Psoas muscle (tissue), 8 donors: ENCODE measurements at places on chromosomes 13 and 19. TPM values are rescaled to one million over a fixed set of nuclear protein-coding genes. Genes with fewer than 3 reads are reported as not detected.

Gene OPA3
- total RNA-seq = 27.6 TPM

Gene ZNF780B
- total RNA-seq = 8.0 TPM

GRCh38 chr13:97280478-97280877 lies 58.3 kb downstream of the MBNL2 start:
- DNase-seq = no peak

DNA sequence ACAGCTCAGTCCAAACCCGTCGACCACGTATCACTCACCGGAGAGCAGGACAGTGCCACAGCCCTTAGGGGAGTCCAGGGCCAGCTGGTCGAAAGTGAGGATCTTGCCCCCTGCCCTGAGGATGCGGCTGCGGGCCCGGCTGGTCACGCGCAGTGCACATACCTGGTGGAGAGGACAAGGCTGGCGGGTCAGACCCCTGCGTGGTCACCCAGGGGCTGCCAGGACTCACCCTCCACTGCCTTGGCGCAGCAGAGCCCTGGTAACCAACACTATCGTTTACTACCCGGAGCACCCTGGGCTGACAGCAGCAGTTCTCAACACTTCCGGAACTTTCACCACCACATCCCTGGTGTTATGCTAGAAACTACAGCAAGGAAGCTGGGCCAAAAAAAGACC lies 1.2 kb upstream of the FAM83E start:
- DNase-seq = no peak

GRCh38 chr13:39946769-39947168 lies 291.3 kb downstream of the COG6 start:
- DNase-seq = no peak

DNA sequence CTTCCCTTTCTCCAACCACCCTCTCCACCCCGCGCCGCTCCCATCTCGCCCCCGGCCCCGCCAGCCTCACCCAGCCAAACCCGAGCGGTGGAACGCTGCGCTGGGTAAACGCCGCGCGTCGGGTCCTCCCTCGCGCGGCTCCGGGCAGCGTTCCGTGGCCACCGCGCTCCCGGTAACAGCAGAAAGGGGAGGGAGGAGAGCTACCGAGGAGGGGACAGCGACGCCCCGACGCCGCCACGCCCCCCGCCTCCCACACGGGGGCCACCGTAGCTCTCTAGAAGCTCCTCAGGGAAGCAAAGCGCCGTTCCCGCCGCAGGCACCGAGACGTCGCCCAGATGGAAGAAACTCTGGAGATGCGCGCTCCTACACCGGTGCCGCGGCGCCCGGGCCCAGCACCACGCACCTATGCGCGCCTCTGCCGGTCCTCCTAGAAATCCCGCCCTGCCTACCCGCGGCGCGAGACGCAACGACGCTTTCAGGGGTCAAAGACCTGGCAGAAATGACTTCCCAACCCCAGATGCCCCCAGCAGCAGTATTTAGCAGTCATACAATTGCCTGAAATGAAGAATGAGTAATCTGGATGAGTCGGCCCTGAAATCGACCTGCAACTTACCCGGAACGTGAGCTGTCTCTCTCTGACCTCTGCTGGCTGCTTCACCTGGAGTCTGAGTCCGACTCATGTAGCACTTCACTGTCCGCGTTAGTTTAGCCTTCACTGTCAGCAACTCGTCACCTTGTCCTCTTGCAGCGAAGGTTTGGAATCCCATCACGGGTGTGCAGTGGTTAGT lies at the start of gene RUBCNL:
Gene RUBCNL, minus strand, starts transcription at position 189 of the 788 bp plus-strand sequence. CDS start 14,777 bp downstream, outside the sequence.
- DNase-seq = peak; percentile 62

DNA sequence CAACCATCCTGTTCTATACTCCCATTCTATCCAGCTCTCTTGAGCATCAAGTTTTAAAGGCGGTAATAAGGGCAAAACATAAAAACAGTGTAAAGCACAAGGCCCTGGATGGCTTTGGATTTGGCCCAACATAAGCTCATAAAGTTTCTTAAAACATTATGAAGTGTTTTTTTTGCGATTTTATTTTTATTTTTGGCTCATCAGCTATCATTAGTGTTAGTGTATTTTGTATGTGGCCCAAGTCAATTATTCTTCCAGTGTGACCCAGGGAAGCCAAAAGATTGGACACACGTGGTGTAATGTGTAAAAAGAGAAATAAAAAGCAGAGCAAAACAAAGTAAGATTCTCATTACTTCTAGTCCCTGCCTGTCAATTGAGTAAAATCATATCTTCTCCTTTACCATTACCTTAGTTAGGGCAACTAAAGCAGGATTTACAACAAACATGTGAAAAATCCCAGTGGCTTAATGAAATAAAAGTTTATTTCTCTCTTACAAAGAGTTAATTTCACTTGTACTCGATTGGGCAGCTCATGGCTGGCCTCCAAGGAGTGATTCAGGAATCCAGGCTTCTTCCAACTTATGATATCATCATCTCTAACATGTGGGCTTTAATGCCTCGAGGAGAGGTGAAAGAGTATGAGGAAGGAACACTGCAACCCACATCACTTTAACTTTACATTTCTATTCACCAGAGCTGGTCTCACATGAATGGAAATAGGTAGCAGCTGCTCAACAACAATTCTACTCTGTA lies 725.2 kb upstream of the SLITRK1 start:
- no peak for DNase-seq

GRCh38 chr13:100124265-100124664 lies 35.4 kb downstream of the PCCA start:
- no peak for DNase-seq

GRCh38 chr13:23510979-23511735 lies 59.1 kb upstream of the TNFRSF19 start:
- DNase-seq = no peak

- DNase-seq = no peak
These were observed 6.5 kb downstream of the LRRC8E start for GRCh38 chr19:7894612-7895309.
